ENCODE measurements at places on chromosomes 2 and 18.

DNA sequence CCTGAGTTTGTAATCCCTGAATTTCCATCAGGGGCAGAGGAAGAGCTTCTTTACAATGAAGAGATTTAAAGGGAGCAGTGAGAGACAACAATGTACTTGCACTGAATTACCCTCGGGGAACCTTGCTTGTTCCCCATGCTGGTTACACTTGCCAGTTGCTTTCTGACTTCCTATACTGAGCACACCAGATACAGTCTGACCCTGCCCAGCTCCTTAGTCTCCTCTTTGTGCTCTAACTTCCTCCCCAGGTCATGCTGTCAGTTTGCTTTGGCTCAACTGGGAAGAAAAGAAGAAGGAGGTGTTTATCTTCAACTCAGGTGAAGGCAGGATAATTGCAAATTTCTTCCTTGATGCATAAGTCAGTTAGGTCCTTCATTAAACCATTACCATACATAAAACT lies 658.4 kb downstream of the NYAP2 start:
- no peak for DNase-seq
- H3K4me1 ChIP-seq, result no peaks in the 10 kb centered on the region
- no peak overlapping the region for H3K4me3 ChIP-seq
- H3K27me3 ChIP-seq, result no peaks in the 10 kb centered on the region
- no peak overlapping the region for H3K27ac ChIP-seq
- no peaks in the 10 kb centered on the region for H3K36me3 ChIP-seq

GRCh38 chr2:232562515-232563151 lies 12.1 kb downstream of the EIF4E2 start:
- H3K27me3 ChIP-seq, result no peaks in the 10 kb centered on the region
- no peak overlapping the region for H3K4me3 ChIP-seq
- H3K36me3 ChIP-seq, result peaks cover 23% of the 10 kb centered on the region
- H3K27ac ChIP-seq, result no peak overlapping the region

DNA sequence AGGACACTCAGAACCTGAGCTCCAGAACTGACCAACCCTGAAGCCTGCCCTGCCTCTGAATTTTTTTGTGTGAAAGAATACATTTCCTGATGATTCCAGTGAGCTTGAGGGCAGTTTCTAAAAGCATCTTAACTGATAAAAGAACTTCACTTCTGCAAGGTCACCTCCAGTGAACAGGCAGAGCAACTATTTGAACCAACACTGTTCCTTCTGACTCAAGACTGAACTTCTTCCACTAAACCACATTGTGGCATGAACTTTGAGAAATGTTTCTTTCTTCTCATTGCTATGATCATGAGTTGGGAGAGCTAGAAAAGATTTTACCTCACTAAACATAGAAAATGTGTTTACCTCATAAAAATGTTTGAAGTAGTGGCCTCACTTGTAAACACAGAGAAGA lies 83.8 kb upstream of the SERTAD2 start:
- no peak for DNase-seq
- H3K27me3 ChIP-seq, result no peaks in the 10 kb centered on the region
- H3K4me3 ChIP-seq, result no peak overlapping the region
- no peaks in the 10 kb centered on the region for H3K4me1 ChIP-seq

DNA sequence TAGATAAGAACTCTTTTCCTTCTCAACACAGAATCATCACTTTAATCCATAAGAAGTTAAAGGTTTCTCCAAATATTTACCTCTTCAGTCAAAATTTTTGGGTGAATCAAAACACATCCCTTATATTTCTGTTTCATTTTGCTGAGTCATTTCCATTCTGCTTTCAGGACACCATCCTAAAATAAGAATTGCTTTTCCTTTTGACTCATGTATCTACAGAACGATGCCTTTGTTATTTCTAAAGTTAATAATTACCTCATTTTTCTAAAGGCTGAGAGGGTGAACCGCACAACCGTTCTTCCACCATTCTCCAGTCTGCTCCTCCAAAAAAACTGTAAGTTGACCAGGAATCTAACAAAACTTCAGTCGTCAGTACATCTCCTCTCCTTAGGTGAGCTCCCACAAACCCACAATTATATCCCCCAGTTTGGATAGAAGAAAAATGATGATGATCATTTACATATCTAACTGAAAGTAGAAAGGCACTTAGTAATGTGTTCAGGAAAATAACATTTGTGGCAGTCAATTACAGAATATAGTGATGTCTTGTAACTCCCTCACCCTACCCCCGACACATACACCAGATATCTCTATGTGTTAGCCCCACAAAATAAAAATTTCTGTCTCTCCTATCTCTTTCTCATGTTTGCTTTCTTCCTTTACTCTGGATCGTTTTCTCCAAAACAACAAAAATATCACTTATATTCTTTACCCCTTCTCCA lies 162.5 kb downstream of the RAD51AP2 start:
- no peaks in the 10 kb centered on the region for H3K4me1 ChIP-seq
- H3K4me3 ChIP-seq, result no peak overlapping the region
- DNase-seq, result no peak
- no peak overlapping the region for H3K27ac ChIP-seq
- no peaks in the 10 kb centered on the region for H3K36me3 ChIP-seq

DNA sequence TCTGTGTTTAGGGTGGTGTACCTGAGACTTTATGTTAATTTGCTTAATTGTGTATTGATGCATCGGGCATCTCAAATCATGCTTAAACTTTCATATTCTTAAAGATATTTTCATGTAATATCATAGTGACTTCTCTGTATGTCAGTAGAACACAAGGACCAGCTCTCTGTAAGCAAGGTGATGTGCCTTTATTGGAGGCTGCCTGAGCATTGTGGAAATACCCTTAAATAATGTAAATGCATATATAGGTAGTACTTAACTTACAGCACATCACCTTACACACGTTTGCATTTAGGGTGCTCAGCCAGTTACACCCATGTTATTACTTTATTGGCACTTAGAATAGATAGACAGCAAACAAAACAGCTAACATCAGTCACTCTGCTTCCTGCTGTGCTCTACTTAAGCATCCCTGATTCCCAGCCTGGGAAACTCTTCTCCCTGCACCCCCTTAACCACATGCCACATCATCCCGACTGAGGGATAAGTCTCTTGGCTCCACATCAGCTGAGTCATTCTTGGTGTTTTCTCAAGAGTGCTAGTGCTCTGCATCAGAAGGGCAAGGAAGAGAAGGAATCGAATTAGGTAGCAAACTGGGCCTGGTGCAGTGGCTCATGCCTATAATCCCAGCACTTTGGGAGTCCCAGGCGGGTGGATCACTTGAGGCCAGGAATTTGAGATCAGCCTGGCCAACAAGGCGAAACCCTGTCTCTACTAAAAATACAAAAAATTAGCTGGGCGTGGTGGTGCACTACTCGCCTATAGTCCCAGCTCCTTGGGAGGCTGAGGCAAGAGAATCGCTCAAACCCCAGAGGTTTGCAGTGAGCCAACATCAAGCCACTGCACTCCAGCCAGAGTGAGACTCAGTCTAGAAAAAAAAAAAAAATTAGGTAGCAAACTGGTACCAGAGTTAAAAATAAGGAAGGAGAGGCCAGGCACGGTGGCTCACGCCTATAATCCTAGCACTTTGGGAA lies 108.7 kb downstream of the MAP3K20 start:
- no peak overlapping the region for H3K27ac ChIP-seq
- H3K4me1 ChIP-seq, result no peaks in the 10 kb centered on the region
- no peaks in the 10 kb centered on the region for H3K27me3 ChIP-seq

- no peaks in the 10 kb centered on the region for H3K36me3 ChIP-seq
- H3K4me1 ChIP-seq, result no peaks in the 10 kb centered on the region
- H3K27me3 ChIP-seq, result no peaks in the 10 kb centered on the region
- no peak overlapping the region for H3K27ac ChIP-seq
- no peak overlapping the region for H3K4me3 ChIP-seq
These were observed 753.5 kb upstream of the PKDCC start for GRCh38 chr2:41294331-41294730.
